ENCODE measurements at places on chromosomes 6 and 20.

DNA sequence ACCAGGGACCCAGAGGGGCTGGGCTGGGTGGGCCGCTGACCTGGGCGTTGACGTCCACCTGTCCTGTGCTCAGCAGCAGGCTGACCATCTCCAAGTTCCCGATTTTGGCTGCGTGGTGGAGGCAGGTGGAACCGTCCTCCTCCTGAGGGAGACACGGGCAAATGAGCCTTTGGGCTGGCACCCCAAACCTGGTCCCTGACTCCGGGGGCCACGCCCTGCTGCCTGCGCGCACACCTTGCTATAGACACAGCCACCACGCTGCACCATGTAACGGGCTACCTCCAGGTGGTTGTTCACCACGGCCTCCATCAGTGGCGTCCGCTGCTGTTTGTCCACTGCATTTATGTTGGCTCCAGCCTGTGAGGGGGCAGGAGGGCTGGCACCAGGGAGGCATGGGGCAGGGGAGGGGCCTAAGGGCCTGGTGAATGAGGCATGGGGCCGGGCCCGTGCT, 7.8 kb upstream of the SLC44A4 start:
- no peak for DNase-seq

DNA sequence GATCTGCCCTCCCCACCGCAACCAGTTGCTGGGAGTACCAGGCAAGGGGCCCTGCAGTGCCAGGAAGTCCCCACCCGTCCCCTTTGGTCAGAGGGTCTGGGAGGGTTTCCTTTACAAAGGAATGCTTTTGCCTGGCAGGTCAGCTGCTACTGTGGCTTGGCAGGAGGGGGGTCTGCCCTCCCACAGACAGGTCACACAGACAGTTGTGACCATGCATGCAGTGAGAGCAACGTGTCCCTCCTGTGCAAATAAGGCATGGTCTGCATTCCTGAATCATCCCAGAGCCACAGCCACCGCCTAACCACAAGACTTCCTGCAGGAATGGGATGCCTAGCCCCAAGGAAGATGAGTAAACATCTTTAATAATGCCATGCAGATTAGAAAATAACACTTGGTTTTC, 439 bp upstream of the F13A1 start:
- DNase-seq: no peak

GRCh38 chr6:166508726-166509125, 77.8 kb downstream of the RAMACL start:
- no peak for DNase-seq

GRCh38 chr20:62019881-62020492, 45.7 kb downstream of the TAF4 start:
- DNase-seq: no peak

GRCh38 chr6:111642463-111643158, 36.9 kb upstream of the TRAF3IP2 start:
- no peak for DNase-seq

DNA sequence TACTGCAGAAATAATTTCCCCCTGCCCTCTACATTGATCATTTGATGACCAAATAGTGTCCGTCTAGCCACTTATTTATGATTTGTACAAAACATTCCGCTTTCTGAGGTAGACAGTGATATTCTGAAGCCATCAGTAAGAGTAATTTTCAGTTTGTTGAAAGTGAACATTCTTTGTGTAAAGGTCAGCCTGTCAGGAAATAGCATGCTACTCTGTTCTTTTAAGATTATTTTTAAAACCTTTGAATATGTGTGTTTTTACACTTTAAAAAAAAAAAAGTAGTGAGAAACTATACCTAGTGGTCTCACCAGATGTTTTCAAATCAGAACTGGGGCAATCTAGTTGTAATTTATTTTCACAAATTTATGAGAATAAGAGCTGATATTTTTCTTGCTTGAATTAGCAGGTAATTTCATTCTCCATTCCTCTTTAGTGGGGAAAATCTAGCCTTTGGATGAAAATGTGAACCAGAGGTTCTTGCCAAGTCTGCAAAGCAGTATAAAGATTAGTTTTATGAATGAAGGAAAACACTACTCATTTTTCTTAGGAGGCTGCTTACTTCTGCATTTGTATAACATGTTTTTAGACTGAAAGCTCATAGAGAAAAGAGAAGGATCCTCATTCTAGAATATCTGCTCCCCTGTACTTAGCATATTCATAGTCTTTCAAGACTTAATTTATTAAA, 12.1 kb upstream of the REV3L start:
- no peak for DNase-seq

DNA sequence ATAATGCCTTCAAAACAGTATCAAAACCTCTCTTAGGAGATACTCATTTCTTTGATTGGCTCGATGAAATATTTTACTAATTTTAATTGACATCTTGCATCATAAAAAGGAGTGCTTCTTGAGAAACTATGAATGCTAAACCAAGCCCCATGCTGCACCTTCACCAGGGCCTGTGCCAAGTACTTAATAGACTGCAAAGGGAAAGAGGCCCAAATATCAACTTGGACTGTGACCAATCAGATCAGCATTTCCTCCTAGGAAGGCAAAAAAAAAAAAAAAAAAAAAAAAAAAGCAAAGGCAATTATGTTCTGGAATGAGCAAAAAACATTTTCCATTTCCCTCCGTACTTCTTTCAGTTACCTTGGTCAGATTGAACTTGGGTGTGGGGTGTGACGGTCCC, 253.0 kb upstream of the SOX4 start:
- DNase-seq: no peak

- DNase-seq: no peak
Observed at GRCh38 chr6:37277001-37277409, 19.1 kb upstream of the TMEM217 start.
